ENCODE measurements at places on chromosomes 11 and 22.

DNA sequence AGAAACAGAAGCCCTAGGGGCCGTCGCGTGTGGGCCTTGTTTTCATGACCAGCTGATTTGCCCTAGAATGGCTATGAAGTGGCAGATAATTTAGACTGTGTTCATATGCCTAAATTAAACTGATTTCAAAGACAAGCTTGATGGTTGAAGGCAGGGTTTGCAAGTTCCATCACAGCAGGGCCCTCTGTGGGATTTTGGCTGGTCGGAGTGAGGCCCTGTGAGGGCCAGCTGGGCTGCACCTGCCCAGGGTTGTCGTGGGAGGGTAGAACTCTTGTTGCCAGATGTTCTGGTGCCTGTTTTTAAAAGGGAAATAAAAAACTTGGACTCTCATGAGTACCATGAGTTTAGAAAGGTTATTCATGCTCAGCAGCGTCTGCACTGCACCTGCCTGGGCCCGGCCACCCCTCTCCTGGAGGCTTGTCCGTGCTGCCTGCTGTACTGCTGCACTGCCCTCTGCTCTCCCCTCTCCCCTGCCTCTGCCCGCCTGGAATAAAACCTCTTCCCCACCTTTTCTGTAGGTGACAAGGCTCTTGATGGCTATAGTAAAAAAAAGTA is 44.1 kb downstream of the AP2A2 start:
- DNase-seq = no peak

DNA sequence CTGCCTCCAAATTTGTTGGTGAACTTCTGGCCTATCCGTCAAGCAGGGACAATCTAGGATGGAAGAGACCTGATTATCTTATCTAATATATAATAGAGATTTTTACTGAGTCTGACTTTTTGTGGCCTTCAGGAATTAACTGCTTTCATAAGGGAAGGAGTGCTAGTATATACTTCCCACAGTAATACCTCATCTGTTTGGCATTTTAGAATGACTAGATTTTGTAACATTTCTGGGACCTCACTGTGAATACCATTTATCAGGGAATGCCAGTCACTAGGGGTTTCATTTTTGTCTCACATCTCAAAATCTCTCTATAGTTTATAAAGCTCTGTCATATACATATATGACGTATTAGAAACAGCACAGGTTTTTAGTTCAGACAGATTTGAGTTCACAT is 114.3 kb downstream of the INSC start:
- DNase-seq = no peak

- DNase-seq = no peak
Measured at GRCh38 chr11:2452321-2453012, 7.7 kb downstream of the KCNQ1 start.

- DNase-seq = no peak
Measured at GRCh38 chr11:134577751-134578395, 165.8 kb upstream of the B3GAT1 start.

DNA sequence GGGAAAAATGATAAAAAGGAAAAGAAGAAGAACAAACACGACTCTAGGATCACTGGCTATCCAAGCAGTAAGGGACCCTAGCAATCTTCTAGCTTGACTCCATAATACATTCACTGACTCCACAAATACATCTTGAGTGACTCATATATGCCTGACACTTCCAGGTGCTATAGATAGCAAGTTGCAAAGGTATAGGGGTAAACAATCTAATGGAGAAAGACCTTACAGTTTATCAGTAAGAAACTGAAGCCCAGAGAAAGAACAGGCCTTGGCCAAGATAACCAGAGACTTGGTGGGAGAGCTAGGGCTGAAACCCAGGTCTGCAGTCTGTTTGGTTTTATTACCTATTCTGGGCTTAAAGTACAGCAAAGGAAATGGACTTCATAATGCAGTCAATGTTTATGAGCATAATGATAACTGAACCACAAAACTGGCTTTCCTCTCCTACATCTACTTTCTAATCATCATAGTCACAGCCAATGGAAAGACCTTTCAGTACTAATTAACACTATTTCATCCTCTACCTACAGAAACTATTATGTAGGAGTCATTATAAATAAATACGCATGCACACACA is 19.7 kb upstream of the SLC5A1 start:
- no peak for DNase-seq

DNA sequence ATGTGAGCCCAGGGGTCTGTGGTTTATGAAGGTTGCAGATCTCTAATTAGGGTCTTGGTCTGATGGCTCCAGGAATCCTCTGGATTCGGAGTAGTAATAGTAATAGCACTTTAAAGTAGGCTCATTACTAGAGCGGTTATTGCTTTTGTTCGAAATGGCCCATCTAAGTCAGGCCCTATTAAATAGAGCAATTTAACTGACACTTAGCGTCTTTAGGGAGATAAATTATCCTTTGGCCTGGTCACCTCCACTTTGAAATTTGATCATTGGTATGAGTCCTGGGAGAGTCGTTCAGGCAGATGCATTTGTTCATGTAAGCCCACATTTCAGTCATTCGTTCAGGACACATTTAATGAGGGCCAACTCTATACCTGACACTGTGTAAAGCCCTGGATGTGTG is 54.8 kb downstream of the LDLRAD3 start:
- no peak for DNase-seq

DNA sequence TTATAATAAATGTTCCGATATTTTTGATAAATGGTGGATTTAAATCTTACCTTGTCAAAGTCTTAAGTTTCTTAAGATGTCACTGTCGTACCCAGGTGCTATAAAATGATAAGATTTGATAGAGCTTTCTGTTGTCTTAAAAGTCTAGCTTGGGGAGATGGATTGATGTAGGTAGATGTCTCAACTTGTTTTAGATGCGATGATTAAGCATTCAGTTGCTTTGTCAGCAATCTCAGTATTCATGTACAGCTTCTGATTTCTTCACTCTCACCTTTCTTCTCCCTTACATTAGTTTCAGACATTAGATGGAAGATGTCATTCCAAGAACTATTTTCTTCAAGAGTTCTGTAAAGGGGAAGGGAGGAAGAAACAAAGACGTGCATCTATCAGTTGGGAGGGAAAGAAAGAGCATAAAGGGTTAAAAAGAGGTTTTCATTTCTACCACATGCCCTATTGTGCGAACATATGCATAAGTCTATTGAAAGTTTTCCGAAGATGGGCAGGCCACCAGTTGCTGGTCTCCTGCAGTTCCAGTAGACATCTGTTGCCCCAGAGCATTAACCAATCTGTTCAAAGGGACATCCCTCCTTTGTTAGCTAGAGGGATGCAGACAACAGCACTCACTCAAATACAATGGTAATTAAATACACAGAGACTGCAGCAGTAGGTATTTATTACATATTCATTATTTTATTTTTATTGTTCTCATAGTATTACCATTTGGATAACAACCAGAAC is 38.4 kb downstream of the ZC3H12C start:
- no peak for DNase-seq

DNA sequence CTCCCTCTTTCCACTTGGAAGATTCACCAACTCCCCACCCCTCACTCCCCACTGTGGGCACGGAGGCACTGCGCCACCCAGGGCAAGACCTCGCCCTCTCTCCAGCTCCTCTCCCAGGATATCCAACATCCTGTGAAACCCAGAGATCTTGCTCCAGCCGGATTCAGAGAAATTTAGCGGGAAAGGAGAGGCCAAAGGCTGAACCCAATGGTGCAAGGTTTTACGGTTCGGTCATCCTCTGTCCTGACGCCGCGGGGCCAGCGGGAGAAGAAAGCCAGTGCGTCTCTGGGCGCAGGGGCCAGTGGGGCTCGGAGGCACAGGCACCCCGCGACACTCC is 397 bp upstream of the CD44 start:
- no peak for DNase-seq

DNA sequence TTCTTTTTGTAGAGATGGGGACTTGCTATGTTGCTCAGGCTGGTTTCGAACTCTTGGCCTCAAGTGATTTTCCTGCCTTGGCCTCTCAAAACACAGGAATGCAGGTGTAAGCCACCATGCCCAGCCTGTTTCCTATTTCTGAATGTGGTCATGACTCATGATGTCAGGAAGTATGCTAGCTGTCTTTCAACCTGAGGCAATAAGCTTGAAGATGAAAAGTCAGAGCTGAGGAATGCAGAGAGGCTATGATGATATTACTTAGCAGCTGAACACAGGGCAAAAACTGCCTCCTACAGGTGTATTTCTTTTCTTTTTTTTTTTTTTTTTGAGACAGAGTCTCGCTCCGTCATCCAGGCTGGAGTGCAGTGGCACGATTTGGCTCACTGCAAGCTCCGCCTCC is 9.0 kb upstream of the NUCB2 start:
- DNase-seq = no peak

- DNase-seq = no peak
Measured at GRCh38 chr11:91707652-91708482, 516.8 kb upstream of the FAT3 start.

GRCh38 chr11:135006800-135007199 is 594.8 kb upstream of the B3GAT1 start:
- DNase-seq = no peak

- no peak for DNase-seq
Measured at GRCh38 chr11:33885338-33886005, 6.4 kb downstream of the LMO2 start.

Data from stimulated activated CD4-positive, alpha-beta T cell treated with anti-CD3 and anti-CD28 coated beads, TNF-alpha, amount 100 ng/mL, for 1 hour (primary cell).